ENCODE measurements at places on chromosomes 11 and 22.

GRCh38 chr11:16945671-16946469, 68.3 kb downstream of the PLEKHA7 start:
- peak; percentile 73 for DNase-seq

DNA sequence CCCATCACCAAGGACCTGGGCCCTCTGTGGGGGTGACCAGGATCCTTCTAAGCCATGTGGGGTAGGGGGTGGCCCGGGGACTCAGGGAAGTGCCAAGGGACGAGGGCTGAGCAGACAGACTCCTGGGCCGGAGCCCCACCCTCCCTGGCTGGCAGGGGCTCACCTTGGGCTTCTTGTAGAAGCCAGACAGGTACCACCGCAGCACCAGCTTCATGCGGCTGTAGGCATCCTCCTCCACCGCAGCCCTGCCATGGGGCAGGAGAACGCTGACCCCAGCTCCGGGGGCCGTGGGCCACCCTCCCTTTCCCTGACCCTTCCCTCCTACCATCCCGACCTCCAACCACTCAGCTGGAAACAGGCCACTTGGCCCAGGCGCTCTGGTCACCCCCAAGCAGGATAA, 45.9 kb upstream of the CARS1 start:
- DNase-seq: no peak

- DNase-seq: no peak
These were observed 78.2 kb upstream of the SPON1 start for GRCh38 chr11:13884158-13884799.

GRCh38 chr11:65528819-65529350, 4.0 kb downstream of the SCYL1 start:
- DNase-seq: no peak

DNA sequence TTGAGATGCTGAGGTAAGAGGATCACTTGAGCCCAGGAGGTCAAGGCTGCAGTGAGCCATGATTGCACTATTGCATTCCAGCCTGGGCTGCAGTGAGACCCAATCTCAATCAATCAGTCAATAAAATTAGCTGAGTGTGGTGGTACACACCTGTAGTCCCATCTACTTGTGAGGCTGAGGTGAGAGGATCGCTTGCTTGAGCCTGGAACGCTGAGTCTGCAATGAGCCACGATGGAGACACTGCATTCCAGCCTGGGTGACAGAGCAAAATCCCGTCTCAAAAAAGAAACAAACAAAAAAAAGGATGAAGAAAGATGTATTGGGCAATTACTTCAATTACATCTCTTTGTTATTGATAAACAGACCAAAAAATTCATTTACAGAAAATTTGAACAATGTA, 54.5 kb downstream of the MED15 start:
- DNase-seq: no peak

- no peak for DNase-seq
These were observed 7.6 kb upstream of the CDC42EP1 start for GRCh38 chr22:37552524-37553163.

DNA sequence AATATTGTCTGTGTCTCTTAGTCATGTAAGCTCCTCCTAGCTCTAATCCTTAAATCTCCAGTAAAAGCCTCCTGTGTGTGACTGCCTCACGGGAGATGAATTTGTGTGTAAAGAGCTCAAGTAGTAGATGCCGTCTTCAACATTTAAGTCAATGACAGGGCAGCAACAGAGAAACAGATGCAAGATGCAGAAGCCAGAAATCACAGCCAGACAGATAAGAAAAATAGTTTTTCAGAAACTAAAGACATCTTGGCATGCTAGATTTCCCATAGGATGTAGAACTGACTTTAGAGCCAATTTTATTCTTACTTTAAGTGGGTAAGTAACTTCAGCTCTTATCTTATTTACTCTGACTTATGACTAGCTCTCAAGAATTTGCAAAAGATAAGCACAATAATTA, 652.8 kb downstream of the KCNA4 start:
- DNase-seq: no peak

Measured in NCI-H146 (cell line).